Suppressor macrophage treated with lipopolysaccharide for 4 hours (primary cell): ENCODE measurements at places on chromosomes 3 and 15.
A peak's percentile ranks its signal among the peaks of the same experiment; 100 is the strongest.

DNA sequence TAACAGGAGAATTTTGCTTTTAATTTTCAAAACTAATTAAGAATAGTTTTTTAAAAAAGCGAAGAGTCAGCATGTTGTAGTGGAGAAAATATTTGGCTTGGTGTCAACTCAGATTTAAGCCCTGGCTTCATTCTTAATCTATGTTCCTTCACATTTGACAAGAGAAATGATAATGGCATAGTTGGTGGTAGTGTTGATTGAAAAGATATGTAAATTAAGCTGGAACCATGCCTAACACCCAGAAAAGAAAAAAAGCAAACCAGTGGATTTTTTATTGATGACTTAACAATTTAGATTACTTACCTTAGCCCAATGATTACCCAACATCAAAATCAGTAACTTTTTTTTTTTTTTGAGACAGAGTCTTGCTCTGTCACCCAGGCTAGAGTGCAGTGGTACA is 27.4 kb downstream of the TCAIM start:
- DNase-seq: no peak

GRCh38 chr3:112948346-112948838 is 26.5 kb downstream of the CD200R1 start:
- DNase-seq: no peak

- peak; percentile 24 for DNase-seq
These were observed 951 bp downstream of the GPR62 start for GRCh38 chr3:51955893-51956770.

DNA sequence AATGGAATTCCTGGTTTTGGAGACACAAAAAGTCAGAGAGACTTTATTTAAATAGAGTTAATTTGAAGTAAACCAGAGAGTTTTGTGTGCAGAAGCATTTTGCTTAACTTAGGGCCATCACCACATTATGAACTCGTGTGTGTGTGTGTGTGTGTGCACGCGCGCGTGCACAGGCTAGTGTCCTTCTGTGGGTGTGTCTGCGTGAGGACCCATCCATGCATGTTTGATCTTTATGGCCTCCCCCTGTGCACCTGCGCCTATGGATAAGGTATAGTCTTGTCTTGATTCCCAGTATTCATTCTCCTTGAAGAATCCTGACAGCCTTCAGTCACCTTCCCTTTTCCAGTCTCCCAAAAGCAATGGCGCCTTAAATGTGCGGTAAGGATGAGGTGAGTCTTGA is 26.0 kb downstream of the MUC20 start:
- no peak for DNase-seq

DNA sequence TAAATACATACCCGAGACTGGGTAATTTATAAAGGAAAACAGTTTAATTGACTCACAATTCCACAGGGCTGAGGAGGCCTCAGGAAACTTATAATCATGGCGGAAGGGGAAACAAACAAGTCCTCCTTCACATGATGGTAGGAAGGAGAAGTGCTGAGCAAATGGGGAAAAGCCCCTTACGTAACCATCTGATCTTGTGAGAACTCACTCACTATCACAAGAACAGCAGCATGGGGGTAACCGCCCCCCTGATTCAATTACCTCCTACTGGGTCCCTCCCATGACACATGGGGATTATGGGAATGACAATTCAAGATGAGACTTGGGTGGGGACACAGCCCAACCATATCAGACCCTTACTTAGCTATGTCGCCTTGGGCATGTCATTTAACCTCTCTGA is 27.7 kb downstream of the SCG3 start:
- DNase-seq: peak; percentile 47
